ENCODE measurements at places on chromosomes 5 and 9.

DNA sequence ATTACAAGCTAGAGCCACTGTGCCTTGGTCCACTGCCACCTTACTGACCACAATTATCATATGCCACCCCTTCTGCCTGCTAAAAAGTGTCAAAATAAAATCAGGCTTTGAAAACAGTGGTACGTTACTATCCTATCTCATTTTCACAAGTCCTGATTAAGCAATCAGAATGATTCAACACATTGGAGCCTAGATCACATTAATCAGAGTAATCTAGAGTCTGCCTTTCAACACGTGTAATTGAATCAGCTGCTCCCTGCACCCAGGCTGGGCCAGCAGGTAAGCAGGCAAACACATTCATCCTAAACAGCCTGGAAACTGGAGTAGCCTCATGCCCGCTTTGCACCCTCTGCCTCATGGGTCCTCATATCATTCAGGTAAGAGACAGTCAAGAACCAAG, 186.2 kb downstream of the DCP2 start:
- DNase-seq = no peak

DNA sequence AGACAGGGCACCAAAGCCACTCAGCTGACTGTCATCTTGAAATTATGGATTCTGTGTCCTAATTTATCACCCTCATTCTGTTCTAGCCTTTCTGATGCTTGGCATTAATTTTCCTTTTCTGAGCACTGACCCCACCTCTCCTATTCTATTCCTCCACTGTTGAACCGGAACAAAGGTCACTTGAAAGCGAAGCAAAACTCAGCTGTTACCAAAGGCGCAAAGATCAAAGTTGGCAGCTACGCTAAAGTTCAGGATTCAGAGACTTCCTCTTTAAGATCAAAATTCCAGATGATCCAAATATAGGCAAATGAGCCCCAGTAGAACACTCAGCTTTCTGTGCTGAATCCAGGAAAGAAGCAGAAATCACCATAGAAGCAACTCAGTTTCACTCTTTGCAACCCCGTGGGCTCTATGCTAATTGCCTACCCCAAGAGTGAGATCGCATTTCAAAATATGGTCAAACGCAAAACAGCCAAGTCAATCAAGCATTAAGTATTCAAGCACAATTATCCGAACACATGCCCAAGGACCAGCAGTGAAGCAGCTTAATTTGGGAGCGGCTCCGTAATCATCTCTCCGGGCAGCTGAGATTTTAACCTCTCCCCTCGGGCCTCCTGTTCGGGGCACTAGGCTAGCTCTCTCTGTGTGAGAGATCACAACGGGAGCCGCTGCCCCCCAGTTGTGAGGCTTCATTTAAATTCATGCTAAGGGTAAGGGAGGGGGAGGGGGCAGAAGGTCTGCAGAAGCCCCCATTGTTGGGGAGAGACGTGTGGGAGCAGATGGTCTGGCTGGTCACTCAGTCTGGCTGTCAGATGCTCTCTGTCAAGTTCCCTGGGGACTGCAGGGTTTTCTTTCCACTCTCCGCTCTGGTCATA, 288.6 kb downstream of the ELAVL2 start:
- DNase-seq = no peak

DNA sequence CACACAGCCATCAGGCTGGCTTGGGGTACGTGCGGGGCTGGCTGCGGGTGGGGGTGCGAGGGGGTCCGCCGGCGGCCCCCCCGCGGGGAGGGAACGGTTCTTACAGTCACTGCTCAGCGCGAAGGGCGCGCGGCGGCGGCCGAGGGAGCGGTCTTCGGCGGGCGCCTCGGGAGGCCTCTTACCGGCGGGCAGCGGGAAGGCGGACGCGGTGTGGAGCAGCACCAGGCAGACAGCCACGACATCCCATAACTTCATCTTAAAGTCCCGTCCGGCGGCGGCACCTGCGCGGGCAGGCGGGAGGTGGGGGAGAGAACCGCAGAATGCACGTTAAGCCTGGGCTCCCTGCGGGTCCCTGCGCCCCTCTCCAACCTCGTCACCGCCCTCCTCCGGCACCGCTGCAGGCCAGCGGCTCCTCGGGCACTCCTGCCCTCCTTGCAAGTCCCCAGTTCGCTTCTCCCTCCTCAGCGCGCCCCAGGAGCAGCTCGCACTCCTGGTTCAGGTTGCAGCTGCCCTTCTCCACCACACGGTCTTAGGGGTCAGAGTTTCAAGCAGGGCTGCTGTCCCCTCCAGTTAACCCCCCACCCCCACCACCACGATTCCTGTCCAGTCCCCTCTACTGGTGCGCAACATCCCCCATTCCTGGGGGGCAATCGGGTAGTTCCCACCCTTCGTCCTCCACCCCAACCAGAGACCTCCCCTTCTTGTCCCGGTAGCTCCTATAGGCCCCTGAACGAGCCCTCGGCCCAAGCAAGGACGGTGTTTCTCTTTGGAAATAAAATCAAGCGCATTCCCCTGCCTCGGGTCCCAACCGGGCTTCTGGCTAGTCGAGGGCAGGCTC, 5.1 kb downstream of the GDNF start:
- DNase-seq = no peak

- DNase-seq = no peak
Measured at GRCh38 chr5:54959673-54960418, 25.5 kb downstream of the ESM1 start.

GRCh38 chr5:128052780-128053179, 30.8 kb upstream of the SLC12A2 start:
- no peak for DNase-seq

- no peak for DNase-seq
Measured at GRCh38 chr5:10556289-10556807, 7.5 kb upstream of the ANKRD33B start.

DNA sequence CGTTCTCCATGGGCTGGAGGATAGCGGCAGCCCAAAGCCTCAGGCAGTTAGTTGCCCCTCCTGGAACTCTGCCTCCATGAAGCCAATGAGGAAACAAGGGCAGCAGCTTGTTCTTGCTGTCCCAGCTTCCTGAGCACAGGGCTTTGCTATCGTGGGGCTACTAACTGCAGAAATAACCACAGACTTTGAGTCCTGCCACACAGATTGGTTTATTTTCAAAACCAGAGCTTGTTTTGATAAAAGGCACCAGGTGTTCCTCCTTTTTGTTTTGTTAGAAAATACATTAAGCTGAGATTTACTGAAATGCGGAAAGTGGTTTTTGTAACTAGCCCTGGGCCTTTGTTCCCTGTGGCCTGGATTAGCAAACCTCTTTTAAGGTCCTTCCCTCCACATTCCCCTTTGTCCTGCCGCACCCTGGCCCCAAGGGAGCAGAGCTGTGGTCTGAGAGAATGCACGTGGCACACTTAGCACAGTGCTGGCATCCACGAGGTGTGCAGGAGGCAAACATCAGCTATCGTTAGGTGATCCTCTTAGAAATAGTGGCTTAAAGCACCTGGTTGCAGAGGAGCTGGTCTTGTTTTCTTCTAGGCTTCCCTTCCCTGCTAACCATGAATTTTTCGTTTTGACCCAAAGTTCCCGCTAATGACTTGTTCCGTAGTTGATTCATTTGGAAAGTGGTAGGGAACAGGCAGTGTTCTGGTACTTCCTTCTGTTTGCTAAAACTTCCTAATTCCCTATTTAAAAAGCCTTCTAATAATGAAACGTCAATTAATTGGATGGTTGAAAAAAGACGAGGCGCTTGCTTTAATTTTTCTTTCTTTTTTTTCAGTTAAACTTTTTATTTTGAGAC, 21.5 kb downstream of the MVB12B start:
- DNase-seq = no peak

DNA sequence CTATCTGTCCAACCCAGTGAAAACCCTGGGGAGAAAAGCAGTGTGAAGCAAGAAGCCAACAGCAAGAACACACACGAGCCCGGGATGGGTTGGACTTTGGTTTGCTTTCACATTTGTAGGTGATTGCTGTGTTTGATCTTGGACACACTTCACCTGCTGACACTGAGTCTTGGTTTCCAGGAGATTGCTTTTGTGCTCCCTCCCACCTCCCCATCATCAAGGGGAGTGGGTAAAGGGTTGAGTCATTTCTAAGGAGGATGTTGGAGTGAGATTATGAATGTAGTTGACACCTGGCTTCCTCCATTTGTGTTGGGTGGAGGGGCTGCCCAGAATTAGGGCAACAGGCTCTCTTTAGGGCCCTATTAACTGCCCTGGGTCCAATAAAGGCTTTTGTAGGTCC, 37.5 kb downstream of the ANKDD1B start:
- DNase-seq = no peak

DNA sequence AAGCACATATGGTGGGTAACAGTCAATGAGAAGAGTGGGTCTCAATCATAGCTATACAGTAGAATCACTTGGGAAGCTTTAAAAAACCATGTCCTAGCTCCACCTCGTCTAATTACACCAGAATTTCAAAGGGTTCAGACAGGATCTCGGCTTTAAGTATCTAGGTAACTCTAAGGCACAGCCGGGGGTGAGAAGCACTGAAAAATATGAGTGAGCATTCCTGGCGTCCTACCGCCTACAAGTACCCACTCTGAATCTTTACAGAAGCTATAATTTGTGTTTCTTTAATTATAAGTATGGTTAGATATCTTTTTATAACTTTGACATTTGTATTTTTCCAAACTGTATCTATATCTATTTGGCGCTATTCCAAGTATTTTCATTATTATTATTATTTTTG, 16.1 kb downstream of the PAIP1 start:
- no peak for DNase-seq

DNA sequence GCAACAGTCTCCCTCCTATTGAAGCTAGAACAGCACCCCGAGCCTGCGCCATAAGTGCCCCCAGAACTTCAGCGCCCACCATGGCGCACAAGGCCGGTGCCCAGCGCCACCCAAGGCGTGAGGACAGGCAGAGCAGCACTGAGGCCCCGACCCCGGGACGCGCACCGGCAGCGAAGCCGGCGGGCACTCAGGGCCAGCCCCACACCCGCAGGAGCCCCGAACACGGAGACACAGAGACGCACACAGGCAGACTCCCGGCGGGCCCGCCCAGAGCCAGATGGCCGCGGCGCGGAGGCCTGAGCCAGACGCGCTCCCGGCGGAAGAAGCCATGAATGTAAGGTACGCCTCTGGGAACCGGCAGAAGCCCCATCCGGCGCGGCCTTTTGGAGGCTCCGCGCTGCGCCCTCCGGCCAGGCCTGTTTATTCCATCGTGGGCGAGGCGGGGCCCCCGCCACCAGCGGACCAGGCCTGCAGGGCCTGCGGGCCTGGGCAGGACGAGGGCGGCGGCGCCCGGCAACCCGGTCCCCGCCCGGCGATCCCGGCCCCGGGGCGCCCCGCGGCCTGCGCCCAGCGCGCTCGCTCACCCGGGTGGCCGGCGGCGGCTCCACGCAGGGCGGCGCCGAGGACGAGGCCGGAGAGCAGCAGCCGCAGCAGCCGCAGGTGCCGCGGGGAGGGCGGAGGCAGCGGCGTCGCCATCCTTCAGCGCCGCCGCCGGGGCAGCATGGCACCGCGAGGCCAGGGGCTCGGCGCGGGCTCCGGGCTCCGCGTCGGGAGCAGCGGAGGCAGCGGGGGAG, 486 bp downstream of the NPDC1 start:
- DNase-seq = peak; percentile 37

DNA sequence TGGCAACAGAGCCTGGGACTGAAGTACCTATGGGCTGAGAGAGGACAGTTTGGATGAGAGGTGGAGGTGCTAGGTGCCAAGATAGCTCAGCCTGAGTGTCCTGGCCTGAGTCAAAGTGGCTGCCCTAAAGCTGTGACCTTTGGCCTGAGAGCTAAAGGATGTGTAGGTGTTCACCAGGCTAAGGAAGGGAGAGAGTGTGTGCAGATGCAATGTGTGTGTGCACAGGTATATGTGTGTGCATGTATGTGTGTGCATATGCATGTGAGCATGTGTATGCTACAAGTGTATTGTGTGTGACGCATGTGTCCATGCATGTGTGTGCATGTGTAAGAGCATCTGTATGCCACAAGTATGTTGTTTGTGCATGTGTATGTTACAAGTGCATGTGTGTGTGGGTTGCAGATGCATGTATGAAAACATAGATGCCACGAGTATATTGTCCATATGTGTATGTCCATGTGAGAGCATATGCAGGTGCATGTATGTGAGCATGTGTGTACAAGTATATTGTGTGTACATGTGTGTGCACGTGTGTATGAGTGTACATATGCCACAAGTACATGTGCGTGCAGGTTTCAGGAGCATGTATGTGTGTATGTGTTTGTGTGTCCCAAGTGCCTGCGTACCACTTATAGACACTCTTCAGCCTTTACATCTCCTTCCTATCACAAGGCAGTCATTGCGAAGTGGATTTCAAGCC, 102.6 kb downstream of the SH3TC2 start:
- no peak for DNase-seq
